ENCODE measurements at places on chromosomes 1 and 21. TPM values are rescaled to one million over a fixed set of nuclear protein-coding genes. Genes with fewer than 3 reads are reported as not detected.

PTGER3 gene
- 0.39 TPM for total RNA-seq

MROH9 gene
- 0.11 TPM for total RNA-seq

DNA sequence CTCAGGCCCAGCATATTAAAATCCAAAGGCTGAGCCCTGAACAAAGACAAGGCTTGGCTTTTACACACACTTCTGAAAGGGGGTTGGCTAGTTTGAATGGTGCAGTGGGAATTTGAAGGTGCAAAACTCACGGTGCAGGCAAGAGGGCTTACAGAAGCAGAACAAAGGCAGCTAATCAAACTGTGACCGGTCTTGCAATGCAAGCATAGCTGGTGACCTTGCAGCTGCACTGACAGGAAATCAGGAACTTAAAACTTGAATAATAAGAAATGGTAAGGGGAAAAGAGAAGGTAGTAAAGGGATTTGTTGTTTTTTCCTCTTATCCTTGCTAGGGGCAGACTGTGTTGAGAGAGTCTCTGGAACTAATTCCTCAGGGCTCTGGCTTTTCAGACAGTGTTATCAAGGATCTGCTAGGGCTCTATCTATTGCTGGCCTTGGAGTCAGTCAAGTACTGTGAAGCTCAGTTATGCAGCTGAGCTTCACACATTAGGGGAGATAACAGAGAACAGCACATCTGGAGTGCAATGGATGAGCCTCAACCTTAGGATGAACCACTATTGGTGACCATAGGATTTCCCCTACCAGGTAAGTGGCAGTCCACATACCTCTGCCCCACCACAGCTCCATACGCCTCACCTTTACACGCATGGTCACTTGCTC is 97.6 kb downstream of the PPIAL4G start:
- no peaks in the 10 kb centered on the region for H3K4me1 ChIP-seq
- H3K27me3 ChIP-seq, result no peaks in the 10 kb centered on the region
- H3K27ac ChIP-seq, result no peak overlapping the region
- DNase-seq, result no peak

MNDA gene
- total RNA-seq, result 2.0 TPM

DNA sequence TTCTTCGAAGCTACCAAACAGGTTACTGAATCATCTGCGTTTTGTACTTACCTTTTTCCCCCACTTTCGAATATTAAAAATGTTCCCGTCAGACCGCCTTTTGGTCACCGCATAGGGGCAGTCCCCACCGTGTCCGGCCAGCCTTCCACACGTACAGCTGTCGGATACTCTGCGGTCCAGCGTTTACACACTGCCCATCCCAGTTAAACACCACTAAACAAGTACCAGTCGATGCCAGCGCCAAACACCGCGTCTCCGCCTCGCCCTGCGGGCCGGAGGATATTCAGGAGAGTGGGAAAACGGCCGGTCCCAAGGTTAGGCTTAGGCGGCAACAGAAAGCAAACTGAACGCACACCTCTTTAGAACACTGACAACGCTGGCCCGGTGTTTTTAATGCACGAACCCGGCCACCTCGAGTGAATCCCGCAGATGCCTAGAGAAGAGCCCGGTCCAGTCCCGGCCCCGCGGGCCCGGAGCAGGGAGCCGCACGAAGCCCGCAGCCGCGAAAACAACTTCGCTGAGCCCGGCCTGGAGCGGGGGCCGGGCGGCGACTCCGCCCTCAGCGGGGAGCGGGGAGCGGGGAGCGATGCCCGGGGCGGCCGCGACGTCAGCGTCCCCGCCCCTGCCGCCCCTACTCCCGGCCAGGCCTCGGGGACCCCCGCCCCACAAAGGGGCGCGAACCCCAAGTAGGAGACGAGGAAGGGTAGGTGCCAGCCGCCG is 730 bp upstream of the PHF13 start:
- peak; percentile 54 for DNase-seq
- H3K27ac ChIP-seq, result peak overlapping the region; percentile 90
- peaks cover 25% of the 10 kb centered on the region for H3K4me1 ChIP-seq

DNA sequence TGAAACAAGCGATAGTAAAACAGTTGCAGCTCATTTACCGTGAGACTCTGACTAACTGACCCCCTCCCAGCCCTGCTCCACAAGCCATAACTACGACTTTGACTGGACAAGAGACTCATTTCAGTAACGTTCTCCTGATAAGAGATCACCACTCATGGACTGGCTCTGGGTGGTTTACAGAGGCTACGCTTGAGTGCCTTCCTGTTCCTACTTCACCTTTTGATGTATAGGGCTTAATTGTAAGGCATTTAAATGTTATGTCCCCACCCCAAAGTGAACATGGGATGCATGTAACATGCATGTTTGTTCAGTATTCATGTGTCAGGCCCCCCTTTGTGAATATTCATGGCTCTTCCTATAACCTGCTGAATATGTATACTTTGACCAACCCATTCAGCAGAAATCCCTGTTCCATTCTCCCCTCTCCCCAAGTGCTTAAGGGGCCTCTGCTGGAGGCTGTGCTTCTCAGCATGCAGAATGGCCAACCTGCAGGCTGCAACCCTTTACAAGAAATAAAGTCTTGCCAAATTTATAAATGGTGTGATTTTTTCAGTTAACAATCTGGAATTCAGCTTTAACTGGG is 50.7 kb upstream of the SPOCD1 start:
- no peaks in the 10 kb centered on the region for H3K27me3 ChIP-seq
- H3K4me1 ChIP-seq, result no peaks in the 10 kb centered on the region
- peak; percentile 35 for DNase-seq
- peak overlapping the region; percentile 38 for H3K27ac ChIP-seq
- no peak overlapping the region for H3K4me3 ChIP-seq

TNNI3K gene
- total RNA-seq, result 0.73 TPM

- no peaks in the 10 kb centered on the region for H3K4me1 ChIP-seq
- H3K27ac ChIP-seq, result no peak overlapping the region
- H3K27me3 ChIP-seq, result no peaks in the 10 kb centered on the region
- no peak for DNase-seq
- no peak overlapping the region for H3K4me3 ChIP-seq
- no peaks in the 10 kb centered on the region for H3K36me3 ChIP-seq
Measured at GRCh38 chr21:38798481-38798882, 7.2 kb upstream of the ETS2 start.

OPRD1 gene
- total RNA-seq, result not detected

GRCh38 chr1:186239171-186239570 is 135.9 kb downstream of the TPR start:
- H3K27ac ChIP-seq, result no peak overlapping the region
- no peaks in the 10 kb centered on the region for H3K27me3 ChIP-seq
- H3K4me1 ChIP-seq, result no peaks in the 10 kb centered on the region
- no peak for DNase-seq
- no peaks in the 10 kb centered on the region for H3K36me3 ChIP-seq
